Posterior cingulate gyrus (tissue), 11 donors: ENCODE measurements at places on chromosomes 5 and 9.

- DNase-seq, result no peak
These were observed 334.6 kb upstream of the IRX1 start for GRCh38 chr5:3261081-3261480.

GRCh38 chr9:16575986-16576245 lies 294.6 kb downstream of the BNC2 start:
- no peak for DNase-seq

DNA sequence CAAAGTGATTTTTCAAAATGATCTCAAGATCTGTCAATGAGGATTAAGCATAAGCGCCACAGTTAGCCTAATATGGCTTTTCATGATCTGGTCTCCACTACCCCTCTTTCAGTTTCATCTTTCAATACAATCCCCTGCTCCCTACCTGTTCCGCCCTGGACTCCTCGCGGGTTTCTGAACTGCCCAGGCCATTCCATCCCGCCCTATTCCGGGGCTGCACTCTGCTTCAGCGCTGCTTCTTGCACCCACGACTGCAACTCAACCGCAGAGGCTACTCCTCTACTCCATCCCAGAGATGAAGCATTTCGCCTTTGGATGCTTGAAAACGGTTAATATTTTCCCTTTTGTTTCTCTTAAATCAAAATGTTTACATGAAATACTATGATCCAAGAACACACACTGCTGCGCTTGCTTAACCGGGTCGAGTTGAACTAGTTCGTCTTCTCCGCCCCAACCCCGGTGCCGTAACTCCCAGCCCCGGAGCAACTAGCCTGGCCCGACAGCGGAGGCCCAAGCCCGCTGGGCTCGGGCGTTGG lies 716 bp upstream of the OTULIN start:
- DNase-seq, result no peak

- DNase-seq, result no peak
These were observed 532.1 kb upstream of the DMAC1 start for GRCh38 chr9:8331507-8332330.

GRCh38 chr5:143239882-143240518 lies 163.5 kb downstream of the NR3C1 start:
- DNase-seq, result no peak

DNA sequence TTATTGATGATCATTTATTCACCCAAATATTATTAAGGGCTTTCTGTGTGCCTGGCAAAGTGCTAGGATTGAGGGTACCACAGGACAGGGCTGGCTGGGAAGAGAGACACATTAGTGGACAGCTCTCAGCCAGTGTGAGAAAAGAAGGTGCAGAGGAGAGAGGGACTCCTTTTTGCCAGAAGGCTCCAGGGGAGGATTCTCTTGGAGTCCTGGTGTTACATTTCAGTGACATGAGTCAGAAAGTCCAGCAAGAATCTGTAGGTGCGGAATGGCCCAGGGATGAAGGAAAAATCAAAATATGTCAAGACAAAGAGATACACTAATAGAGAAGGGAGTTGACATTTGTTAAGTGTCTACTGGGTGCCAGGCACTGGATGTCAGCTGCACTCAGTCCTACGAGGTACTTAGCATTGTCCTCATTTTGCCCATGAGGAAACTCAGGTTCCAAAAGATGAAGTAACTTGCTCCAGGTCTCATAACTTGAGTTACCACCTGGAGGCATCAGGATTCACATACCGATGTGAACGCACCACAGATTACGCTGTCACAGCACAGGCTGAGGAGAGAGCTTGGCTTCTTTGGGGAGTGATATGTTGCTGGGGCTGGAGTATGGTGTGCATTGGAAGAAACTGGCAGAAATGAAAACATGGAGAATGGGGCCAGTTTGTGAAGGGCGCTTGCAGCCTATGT lies 60.5 kb downstream of the RASGRF2 start:
- no peak for DNase-seq
